ENCODE measurements at places on chromosomes 3 and 15.

GRCh38 chr15:96351761-96352603, 21.5 kb downstream of the NR2F2 start:
- DNase-seq, result no peak

GRCh38 chr3:162994165-162994564, 1497.6 kb downstream of the OTOL1 start:
- DNase-seq, result no peak

GRCh38 chr3:14429237-14429636, 26.8 kb downstream of the SLC6A6 start:
- no peak for DNase-seq

DNA sequence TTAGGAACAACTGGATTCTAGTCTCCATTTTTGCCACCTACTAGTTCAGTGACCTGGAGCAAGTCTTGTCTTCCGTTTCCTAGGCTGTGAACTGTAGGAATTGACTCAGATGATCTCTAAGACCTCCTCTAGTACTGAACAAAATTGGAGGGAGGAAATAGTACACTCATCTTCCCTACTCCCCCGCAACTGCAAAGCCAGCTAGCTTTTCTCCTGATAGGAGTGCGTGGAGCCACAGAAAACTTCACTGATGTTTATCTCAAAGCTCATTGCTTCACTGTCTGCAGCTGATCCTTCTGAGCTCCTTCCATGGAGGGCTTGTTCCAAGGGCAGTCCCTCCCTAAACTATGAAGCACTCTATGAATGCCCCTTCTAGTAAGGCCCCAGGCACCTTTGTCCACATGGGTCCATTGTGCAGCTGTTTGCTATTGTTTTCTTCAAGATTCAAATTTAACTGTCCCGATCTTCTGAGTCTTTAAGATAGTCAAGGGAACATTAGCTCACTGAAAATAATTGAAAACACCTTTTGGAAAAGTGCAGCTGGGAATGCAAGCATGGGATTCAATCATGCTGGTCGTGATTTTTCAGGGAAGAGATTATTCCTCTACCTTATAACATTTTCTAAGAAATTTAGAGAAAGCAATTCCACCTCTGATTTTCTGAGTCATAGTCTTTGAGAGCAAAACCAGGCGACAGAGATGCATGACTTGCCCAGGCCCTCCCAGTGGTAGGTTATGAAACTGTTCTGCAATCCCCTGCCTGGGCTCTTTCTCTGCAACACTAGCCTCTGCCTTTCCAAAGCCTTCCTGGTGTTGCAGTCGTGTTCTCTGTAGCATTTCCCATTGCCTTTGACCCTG, 24.3 kb downstream of the FILIP1L start:
- peak; percentile 67 for DNase-seq

GRCh38 chr3:150239766-150240165, 168.3 kb upstream of the TSC22D2 start:
- DNase-seq, result no peak

GRCh38 chr3:99466331-99466730, 172.1 kb upstream of the COL8A1 start:
- peak; percentile 63 for DNase-seq

GRCh38 chr3:69326855-69327300, 59.0 kb downstream of the FRMD4B start:
- DNase-seq, result no peak

DNA sequence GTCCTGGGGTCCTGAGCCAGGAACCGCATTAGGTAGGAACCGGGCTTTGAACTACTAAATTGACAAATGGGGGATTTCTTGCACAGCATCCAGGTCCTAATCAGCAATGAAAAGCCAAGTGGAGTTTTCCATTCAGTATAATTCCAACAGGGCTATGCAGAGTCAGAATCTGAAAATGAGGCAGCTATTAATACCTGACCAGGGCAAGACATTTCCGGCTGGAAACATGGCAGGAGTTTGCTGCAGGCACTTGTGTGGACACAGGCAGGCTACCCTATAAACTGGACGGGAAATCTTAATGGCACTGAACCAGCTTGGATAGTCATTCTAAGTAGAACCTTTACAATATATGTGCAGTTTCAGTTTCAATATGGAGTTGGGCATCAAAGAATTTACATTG, 553.1 kb downstream of the FGF12 start:
- DNase-seq, result no peak

DNA sequence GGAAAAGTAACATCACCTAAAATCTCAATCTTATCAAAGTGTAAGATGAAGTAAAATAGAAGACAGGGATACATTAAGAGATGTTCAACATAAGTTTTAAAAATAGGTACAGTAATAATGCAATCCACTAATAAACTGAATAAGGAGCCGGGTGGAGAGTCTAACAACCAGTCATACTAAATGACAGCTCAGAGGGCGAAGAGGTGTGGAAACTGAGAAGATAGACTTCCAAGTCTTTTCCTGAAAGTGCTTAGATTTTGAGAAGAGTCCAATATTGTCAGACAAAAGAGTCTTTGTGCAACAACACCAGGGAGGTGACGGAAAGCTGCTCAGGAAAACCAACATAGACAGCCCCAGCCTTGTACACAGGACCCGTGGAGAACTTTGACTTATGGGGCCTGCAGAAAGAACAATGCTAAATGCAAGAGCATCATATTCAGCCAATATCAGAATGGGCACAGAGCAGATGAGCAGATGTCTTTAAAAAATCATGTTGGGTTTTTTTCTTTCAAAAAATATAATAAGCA, 66.4 kb downstream of the MECOM start:
- DNase-seq, result no peak

- DNase-seq, result peak; percentile 76
These were observed 54.3 kb upstream of the MEF2A start for GRCh38 chr15:99511531-99511865.

DNA sequence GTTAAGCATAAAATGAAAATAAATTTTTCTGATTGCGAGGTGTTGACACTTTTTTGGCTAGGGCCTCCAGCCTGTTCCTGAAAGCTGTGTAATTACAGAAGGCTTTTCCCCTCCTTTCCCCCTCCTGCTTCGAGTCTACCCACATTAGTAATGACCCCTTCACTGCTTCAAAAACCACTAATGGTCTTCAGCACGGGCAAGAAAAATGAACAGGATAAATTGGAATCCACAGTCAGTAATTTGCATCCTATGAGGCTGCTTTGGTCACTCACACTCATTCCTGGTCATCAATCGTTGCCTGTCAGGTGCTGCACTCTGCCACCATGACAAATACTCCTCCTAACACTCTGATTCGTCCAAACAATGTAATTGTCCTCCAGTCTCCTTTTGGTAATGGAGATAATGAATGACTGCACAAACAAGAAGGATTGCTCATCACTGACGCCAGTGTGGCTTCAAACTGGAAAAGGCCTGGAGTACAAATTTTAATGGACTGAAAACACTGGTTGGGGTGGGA, 148.6 kb downstream of the MEIS2 start:
- DNase-seq, result peak; percentile 97

- DNase-seq, result no peak
These were observed 32.1 kb downstream of the ILDR1 start for GRCh38 chr3:121989943-121990342.

- DNase-seq, result peak; percentile 65
These were observed 135.4 kb upstream of the PFN2 start for GRCh38 chr3:150105886-150106612.

GRCh38 chr3:193974191-193974652, 161.7 kb upstream of the HES1 start:
- peak; percentile 86 for DNase-seq

GRCh38 chr15:69834761-69835160, 263.0 kb downstream of the TLE3 start:
- DNase-seq, result peak; percentile 58

- no peak for DNase-seq
These were observed 5.2 kb downstream of the CDHR4 start for GRCh38 chr3:49794431-49794830.

DNA sequence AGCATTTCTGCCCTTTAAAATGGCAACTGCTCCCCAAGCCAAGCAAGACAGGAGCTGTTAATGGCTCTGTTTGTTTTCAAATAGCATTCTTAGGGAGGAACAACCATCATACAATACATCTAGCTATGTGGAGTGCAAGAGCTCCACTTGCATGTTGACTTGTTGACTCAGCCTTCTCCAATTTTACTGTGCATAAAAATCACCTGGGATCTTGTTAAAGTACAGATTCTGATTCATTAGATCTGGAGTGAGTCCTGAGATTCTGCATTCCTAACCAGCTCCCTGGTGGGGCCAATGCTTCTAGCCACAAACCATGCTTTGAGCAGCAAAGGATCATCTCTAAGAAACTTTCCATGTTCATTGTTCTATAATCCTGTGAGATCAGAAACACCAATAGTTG, 171.4 kb downstream of the THRB start:
- peak; percentile 21 for DNase-seq

GRCh38 chr15:71761649-71762048, 48.7 kb upstream of the NR2E3 start:
- peak; percentile 54 for DNase-seq

- no peak for DNase-seq
These were observed 80.1 kb downstream of the SSR3 start for GRCh38 chr3:156474560-156475389.

DNA sequence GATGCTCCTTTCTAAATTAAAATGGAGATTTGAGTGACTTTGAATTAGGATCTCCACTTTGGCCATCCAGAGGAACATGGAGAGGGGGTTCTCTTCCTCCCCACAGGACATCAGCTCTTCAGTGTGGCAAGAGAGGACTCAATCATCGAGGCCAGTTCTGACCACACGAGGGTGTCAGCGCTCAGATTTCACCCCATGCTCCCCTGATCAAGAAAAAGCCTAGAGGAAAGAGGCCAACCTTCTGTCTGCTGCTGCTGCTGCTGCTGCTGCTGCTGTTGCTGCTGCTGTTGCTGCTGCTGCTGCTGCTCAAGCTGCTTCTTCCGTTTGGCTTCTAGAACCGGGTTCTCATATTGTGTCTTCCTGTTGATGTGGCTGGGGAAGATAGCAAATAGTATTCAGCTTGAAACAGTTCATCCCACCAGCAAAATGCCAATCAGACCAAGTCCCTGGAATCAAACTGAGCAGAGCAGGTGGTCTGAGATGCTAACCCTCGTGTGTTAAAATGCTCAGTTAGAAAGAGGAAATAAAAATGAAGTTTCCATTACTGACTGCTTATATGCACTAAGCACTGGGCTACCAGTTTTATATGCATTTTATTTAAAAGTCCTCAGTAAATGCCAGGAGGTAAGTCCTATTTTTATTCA, 599.0 kb downstream of the MAGI1 start:
- peak; percentile 58 for DNase-seq

- DNase-seq, result no peak
These were observed 378.6 kb downstream of the MAGI1 start for GRCh38 chr3:65660000-65660598.

DNA sequence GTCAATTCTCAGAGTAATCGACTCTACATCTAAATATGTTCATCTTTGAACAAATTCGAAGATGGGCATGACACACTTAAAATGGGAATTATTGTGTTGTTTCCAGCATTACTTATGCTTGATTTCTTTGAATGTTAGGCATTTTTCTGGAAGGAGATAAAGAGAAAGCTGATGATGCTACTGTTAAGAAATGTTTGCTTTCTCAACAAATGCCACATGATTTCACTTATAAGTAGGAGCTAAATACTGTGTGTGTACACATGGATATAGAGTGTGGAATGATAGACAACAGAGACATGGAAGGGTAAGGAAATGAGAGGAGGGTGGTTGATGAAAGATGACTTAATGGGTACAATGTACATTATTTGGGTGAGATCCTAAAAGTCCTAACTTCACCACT, 400.9 kb downstream of the TBL1XR1 start:
- peak; percentile 27 for DNase-seq

GRCh38 chr3:37502621-37503020, 328.2 kb upstream of the LRRFIP2 start:
- no peak for DNase-seq

- no peak for DNase-seq
These were observed 513.4 kb downstream of the FHIT start for GRCh38 chr3:60737633-60738399.

GRCh38 chr15:77239882-77240608, 169.1 kb upstream of the TSPAN3 start:
- peak; percentile 66 for DNase-seq

DNA sequence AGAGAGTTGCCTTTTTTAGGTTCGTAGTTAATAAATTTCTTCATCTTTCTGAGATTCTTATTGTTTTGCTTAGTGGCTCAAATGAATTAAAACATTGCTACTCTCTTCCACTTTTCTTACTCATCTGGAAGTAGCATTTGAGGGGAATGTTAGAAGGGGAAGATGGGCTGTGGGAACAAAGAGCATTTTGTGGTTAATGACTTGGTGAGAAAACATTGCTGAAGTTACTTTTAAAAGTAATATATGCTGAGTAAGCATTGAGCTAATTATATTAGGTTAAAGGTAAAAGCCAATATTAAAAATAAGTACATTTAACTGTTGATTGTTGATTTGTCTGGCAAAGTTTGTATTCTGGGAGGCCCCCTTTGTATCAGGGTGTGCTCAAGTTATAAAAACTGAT, 5.7 kb downstream of the MORF4L1 start:
- DNase-seq, result peak; percentile 62

- peak; percentile 67 for DNase-seq
These were observed 4.0 kb upstream of the NR2F2 start for GRCh38 chr15:96326328-96327154.

GRCh38 chr3:184672977-184673870, 38.6 kb downstream of the MAGEF1 start:
- no peak for DNase-seq

GRCh38 chr3:193665370-193665989, 72.5 kb downstream of the OPA1 start:
- peak; percentile 35 for DNase-seq

- DNase-seq, result no peak
These were observed 17.6 kb upstream of the SIN3A start for GRCh38 chr15:75468913-75469598.

Data from fibroblast of skin of right quadriceps (primary cell).